NCI-H1105 (cell line): ENCODE measurements at places on chromosomes 6 and 20.
A peak's percentile ranks its signal among the peaks of the same experiment; 100 is the strongest.

- DNase-seq = peak; percentile 80
These were observed 16.6 kb upstream of the CCDC167 start for GRCh38 chr6:37516076-37516919.

GRCh38 chr6:170286246-170286933 is 4.5 kb downstream of the DLL1 start:
- DNase-seq = peak; percentile 78

DNA sequence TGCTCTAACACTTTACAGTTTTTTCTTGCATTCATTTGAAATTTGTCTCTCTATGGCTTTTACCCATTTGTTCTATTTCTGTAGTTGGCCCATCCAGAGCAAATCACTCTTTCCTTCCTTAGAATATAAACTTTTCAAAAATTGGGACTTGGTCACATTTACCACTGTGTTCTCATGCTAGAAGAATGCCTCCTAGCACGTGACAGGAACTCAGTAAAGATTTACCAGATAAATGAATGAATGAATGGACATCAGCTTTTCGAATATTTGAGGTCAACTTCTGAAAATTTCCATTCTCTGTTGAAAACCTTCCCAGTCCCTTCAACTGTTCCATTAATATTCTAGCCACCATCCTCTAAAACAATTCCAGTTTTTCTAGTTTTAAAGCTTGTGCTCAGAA is 294.5 kb downstream of the CD83 start:
- DNase-seq = no peak

- DNase-seq = no peak
These were observed 5.0 kb upstream of the GFOD1 start for GRCh38 chr6:13492357-13492756.

DNA sequence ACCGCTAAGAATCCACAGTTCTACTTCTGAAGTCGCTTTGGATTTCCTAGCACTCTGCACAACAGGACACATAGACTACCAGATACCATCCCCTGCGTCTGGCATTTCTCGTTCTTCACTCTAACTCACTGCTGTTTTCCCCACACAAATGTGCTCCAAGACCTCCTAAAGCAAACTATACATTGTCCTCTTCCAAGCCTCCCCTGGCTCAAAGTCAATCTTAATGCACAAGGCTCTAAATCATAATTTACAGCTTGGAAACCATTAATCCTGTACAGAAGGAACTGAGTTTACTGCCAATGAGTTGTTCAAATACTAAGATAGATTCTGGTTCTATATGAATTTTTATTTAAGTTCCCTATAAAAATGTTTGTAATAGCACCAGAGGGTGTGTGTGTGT is 128.5 kb downstream of the HIVEP2 start:
- no peak for DNase-seq

DNA sequence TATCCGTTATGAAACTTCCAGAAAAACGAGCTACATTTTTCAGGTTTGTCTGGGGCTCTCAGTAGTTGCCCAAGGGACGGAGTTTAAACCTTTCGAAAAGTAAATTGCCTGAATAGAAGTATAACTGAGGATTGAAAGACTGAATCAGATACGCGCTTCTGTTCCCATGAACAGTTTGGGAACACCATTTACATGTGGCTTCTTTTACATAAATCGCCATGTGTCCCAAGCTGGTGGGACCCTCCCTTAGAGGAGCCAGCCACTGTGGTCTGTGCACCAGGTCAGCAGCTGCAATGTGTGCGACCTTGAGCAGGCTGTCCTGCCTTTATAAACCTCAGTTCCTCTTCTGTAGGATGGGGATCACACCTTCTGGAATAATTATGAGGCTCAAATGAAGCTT is 11.0 kb downstream of the ENTPD6 start:
- no peak for DNase-seq

- peak; percentile 84 for DNase-seq
These were observed 323.6 kb downstream of the CD83 start for GRCh38 chr6:14440940-14441781.

DNA sequence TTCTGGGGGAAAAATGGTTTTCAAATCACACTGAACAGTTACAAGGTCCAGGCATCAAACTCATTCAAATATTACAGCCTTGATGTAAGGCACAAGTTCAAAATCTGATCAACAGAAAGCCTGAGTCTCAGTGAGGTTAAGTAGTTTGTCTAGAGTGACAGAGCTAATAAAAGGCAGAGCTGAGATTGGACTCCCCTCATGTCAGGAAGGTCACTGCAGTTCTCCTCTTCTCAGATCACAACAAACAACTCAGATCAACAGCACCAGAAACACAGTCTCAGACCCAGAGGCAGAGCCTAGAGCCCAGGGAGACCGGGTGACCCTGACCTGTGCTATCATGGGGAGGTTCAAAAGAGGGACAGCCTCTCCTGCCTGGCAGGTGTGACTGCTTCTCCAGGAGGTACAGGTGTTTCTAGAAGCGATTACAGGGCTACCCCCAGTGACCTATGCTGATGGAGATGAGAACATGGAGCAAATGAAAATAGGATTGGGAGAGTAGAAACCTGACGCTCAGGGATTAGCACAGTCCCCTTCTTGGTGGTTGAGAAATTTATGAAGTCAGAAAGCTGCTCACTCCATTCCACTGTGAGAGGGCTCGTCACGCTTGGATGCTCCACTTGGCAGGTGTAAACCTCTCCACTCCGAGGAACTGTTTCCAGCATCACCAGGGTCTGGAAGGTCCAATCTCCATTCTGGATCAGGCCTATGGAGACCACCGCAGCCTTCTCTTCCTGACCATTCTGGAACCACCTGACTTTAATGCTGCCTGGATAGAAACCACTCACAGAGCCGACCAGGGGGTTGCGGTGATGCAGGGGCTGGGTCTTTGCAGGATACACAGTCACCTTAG is 24.3 kb upstream of the HLA-DRB5 start:
- DNase-seq = no peak

DNA sequence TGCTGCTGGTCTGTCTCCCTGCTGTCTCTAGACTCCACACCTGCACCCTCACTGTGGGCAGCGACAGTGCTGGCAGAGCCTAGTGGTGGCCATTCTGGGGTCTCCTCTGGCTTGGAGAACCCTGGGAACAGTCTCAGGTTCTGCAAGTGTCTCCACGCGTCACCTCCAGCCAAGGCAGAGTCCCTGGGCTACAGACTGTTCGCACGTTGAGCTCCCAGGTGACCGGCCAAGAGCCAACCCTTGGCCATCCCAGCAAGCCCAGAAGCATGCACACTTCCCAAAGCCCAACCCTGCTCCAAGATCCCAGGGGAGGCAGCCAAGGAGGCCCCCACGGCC is 4.8 kb downstream of the EEF1A2 start:
- DNase-seq = no peak

- DNase-seq = no peak
These were observed 71.7 kb downstream of the HIVEP1 start for GRCh38 chr6:12083763-12084162.

- no peak for DNase-seq
These were observed 43.1 kb upstream of the RNF182 start for GRCh38 chr6:13881621-13882165.

DNA sequence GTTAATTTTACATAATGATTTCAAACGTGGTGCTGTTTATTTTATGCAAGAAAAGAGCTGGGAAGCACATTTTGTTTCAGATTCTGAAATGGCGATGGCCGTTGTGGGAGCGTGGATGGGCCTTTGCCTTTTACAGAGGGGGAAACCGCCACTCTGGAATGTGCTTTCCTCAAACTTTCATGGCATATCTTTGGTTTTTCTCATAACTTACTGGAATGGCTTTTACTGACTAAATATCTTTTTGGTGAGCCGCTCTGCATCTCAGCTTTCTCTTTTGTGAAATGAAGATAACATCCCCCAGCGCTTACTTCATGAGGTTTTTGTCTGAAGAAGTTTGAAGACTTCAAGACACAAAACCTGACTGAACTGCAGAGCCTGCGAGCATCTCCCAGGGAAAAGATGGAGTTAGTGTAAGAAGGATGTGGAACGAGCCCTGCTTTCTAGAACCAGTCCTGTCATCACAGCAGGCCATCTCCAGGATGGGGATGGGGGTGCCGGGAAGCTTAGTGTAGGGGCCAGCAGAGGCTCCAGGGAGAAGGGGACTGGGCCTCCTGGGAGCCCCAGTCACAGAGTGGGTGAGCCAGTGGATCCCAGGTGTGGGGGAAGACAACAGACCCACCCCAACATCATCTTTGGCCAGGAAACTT is 61.8 kb upstream of the TIAM2 start:
- no peak for DNase-seq

DNA sequence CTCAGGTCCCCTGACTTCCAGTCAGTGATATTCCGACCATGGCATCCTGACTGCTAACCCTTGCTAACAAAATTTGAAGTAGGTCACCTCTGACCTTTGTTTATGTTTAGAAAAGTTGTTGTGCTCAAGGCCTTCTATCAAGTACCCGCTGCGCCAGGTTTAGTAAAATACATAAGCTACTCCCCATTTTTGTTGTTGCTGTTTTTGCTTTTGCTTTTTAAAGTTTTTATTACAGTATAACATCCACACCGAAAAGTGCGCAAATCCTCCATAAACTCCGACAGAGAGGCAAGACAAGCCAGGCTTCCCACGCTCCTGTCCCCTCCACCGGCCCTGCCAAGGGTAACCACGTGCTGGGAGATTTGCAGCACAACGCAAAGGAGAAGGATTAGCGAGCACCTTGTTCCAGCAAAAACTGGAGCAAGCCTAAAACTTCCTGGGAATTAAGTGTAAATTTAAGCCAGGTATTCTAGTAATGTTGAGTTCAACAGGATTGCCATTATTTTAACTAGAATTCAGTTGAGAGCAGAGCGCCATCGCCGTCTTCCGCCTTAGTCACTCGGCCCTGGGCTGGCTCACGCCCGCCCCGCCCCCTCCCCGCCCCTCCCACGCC is 17.8 kb upstream of the HMGN4 start:
- peak; percentile 63 for DNase-seq

DNA sequence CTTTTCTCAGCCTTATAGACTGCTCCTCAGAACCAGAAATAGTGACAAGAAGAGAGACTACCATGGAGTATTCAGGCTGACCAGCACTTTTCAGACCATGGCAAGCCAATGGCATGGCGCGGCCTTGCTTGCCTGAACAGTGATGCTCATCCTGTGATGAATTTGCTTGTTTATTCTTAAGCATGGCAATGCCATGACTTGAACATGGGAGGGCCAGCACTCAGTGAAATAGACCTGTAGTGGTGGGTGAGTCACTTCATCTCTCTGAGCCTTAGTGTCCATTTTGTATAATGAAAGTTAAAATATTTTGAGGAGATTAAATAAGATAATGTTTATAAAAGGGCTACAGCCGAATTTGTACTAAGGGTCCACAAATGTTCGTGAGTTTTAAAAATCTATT is 79.1 kb downstream of the LRRC1 start:
- no peak for DNase-seq

- DNase-seq = no peak
These were observed 32.5 kb downstream of the SUN5 start for GRCh38 chr20:32971703-32972161.

GRCh38 chr20:33099843-33100538 is 20.5 kb downstream of the BPIFB4 start:
- DNase-seq = no peak

DNA sequence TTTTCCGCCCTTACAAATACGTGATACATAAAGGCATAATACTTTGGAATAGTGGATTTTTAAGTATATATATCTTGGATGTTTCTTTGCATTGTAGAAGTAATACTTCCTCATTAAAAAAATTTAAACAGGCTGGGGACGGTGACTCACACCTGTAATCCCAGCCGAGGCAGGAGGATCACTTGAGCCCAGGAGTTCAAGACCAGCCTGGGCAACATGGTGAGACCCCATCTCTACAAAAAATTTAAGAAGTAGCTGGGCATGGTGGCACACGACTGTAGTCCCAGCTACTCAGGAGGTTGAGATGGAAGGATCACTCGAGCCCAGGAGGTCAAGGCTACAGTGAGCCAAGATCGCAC is 38.6 kb upstream of the RNF8 start:
- DNase-seq = no peak

GRCh38 chr20:54308804-54309203 is 100.9 kb downstream of the PFDN4 start:
- no peak for DNase-seq

GRCh38 chr6:156804402-156804801 is 27.2 kb downstream of the ARID1B start:
- DNase-seq = no peak

- DNase-seq = no peak
These were observed 200.5 kb downstream of the MYLK4 start for GRCh38 chr6:2550247-2550646.

- no peak for DNase-seq
These were observed 327.3 kb upstream of the RUNX2 start for GRCh38 chr6:45000833-45001232.

DNA sequence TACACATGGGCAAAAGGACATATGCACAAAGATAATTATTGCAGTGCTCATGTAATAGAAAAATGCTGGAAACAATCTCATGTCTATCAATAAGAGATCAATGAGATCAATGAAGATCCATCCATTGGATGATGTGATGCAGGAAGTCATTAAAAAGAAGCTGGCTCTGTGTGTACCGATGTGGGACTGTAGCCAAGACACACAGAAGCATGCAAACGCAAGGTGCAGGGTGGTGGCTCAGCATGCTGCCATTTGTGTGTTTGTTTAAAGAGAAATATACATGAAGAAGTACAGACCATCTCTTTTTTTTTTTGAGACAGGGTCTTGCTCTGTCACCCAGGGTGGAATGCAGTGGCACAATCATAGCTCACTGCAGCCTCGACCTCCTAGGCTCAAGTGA is 33.1 kb upstream of the KCNB1 start:
- DNase-seq = peak; percentile 9
